Suppressor macrophage treated with lipopolysaccharide for 4 hours (primary cell): ENCODE measurements at places on chromosomes 12 and 14.

GRCh38 chr14:54120260-54120659 is 163.6 kb upstream of the BMP4 start:
- DNase-seq = no peak

DNA sequence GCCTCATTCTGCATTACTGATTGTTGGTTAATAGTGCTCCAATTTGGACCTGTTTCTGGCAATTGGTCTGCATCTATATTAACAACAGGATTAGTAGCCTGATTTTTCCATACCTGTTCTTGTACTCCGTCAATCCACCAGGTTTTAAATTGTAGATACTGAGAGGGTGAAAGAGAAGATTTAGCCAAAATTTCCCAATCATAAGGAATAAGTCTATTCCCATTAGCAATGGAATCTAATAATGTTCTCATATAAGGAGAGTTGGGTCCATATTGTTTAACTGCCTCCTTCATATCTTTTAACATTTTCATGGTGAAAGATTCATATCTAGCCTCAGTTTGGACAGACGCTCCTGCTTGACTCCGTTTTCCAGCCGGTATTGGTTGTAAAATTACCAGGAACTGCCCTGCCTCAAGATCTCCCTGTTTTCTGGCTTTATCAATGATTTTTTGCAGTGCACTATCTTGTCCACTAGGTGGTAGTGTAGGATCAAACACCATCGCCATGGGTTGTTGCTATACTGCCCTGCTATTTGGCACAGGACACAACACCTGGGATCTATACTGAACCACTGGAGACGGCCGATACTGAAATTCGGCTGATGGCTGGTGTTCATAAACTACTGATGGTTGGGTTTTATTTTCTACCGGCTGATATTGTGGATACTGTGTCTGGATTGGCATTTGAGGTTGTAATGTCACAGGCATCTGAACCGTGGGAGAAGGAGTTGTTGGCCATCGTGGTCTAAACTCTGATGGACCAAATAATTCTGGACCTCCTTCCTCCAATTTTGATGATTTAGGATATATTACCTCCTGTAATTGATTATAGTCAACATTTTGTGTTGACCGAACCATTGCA is 25.2 kb downstream of the DHRS4L2 start:
- DNase-seq = peak; percentile 81

GRCh38 chr12:39902821-39903220 is 203.1 kb downstream of the SLC2A13 start:
- DNase-seq = no peak

- DNase-seq = peak; percentile 18
These were observed 178.2 kb downstream of the AKAP6 start for GRCh38 chr14:32507029-32507984.

DNA sequence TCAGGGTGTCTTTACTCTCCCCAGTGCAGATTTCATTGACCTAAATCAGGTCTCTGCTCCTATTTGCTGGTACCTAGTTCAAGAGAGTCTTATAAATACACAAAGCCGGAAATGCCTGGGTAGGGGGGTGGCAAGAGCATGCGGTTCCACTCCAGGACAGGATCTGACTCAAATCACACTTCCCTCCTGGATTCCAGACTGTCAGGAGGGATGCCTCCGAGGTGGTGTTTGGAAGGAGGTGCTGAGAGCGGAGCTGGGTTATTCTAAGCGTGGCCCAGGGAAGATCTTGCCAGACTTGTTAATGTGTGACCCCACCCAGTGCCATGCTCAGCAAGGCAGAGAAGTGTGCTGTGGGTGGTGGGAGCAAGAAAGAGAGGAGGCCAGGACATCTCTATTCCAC is 49.8 kb downstream of the B4GALNT3 start:
- no peak for DNase-seq

DNA sequence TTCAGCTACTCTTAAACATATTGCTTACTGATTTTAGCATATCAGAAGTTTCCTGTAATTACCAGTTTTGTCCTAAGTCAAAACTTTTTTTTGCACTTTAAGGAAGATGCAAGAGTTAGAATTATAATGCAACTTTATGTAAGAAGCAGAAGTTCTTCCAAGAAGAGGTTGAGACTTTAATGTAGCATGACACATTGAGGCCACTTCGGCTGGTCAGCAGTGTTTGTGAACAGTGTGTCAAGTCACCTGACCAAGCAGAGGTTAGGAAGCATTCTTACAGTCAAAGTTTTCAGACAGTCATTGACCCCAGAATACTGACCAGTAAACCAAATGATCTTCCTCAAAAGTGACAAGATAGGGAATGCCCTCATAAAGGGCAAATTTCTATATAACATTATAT is 15.2 kb downstream of the FGFR1OP2 start:
- DNase-seq = peak; percentile 92

- DNase-seq = no peak
These were observed 109.2 kb upstream of the FUT8 start for GRCh38 chr14:65303190-65303898.

- no peak for DNase-seq
These were observed 81.6 kb downstream of the MYRFL start for GRCh38 chr12:69906411-69907216.

GRCh38 chr12:47709671-47710070 is 3.8 kb upstream of the RPAP3 start:
- no peak for DNase-seq

DNA sequence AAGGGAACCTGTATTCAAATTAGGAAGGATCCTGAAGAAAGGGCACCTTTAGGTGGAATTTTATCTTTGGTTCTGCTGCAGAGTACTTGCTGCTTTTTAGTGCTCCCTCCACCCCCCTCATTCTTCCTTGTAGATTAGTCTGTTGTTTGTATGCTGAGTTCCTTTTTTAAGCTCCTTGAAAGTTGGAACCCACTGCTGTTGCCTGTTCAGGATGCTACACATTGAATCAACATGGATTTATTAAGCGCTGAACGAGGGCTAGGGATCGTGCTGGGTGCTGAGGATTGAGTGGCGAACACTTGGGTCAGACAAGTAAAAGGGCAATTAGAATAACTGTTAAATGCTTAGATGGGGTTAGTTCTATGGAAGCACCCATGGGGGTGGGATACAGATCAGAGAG is 884 bp upstream of the AMN1 start:
- DNase-seq = no peak

DNA sequence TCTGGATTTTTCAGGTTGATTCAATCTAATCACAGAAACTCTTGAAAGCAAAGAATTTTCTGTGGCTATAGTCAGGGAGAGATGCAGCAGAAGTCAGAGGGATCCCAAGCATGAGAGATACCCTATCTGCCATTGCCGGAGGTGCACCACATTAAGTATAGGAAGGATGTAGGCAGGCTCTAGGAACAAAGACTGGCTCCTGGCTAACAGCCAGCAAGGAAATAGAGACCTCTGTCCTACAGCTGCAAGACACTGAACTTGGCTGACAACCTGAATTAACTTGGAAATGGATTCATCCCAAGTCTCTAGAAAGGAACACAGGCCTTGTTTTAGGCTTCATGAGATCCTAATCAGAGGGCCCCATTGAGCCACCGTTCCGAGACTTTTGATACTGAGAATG is 364.9 kb upstream of the FLRT2 start:
- DNase-seq = no peak

GRCh38 chr12:3964439-3964838 is 91.2 kb upstream of the PARP11 start:
- peak; percentile 35 for DNase-seq

GRCh38 chr12:32264961-32265360 is 134.4 kb upstream of the FGD4 start:
- DNase-seq = peak; percentile 9

- no peak for DNase-seq
These were observed 57.3 kb upstream of the E2F7 start for GRCh38 chr12:77122661-77123060.

GRCh38 chr12:39301422-39301821 is 141.5 kb downstream of the KIF21A start:
- no peak for DNase-seq

DNA sequence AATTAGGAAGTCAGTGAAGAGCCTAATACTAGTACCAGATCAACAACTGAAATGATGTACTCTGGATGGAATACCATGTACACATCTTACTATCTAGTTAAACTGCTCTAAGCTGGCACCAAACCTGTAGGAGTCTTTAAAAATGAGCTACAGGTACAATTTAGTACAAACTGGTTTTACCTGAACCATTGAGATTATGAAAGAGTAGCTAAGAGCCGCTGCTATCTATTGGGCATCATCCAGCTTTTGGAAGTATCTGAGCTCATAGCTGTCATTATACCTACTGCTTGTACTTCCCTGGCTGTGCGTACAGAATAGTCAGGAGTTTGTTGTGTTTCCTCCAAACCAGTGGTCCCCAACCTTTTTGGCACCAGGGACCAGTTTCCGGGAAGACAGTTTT is 12.4 kb downstream of the TBC1D30 start:
- DNase-seq = no peak

- no peak for DNase-seq
These were observed 39.1 kb downstream of the GAS2L3 start for GRCh38 chr12:100612606-100613005.

GRCh38 chr12:26878661-26879119 is 45.7 kb upstream of the ITPR2 start:
- no peak for DNase-seq

- DNase-seq = no peak
These were observed 74.5 kb downstream of the HECTD1 start for GRCh38 chr14:31133133-31133532.

DNA sequence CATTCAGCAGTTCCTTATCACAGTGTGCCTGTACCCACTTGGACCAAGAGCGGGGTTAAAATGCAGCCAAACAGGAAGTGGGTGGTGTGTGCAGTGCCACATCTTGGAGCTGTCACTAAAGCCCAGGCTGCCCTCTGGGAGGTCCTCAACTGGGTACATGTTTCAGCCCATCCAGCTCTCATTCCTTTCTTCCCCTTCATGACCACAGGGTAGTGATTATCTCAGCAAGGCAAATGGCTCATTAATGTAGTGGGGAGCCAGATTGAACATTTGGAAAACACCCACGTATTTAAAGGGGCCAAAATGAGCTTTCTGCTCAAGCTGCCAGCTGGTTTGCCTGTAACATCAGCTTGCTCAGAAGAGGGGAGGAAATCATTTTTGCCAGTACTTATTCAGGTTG is 210.8 kb upstream of the BTG1 start:
- no peak for DNase-seq

DNA sequence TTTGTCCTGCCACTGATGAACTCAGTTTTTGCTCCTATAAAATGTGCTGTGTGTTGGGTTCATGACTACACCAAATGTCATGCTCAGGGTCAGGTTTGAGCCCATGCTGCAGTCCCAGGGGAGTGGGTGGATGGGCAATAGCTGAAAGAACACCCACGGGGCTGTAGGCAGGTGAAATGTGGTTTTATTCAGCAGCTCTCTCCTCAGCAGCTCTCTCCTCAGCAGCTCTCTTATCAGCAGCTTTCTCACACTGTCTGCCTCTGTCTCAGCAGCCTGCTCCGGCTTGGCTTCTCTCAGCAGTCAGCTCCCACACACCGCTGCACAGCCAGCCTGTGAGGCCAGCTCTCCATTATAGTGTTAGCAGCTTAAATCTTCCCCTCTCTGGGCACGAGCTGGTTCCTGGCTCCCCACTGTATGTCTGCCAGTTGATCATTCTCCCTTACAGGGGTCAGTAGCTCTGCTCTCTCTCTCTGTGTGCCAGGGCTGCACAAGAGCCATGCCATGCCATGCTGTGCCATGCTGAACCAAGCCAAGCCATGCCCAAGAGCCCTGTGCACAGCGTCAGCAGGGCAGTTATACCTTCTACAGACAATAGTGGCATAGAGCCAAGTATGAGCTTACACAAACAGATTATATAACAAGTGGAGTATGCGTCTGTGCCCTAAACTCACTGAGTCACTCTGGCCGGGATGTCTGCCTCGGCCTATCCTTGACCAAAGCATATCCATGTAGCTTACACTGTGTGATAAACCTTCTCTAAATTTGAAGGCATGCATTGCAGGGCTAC is 303.3 kb upstream of the TMPO start:
- DNase-seq = no peak
